ENCODE measurements at places on chromosomes 2 and 18. TPM values are rescaled to one million over a fixed set of nuclear protein-coding genes. Genes with fewer than 3 reads are reported as not detected.

DNA sequence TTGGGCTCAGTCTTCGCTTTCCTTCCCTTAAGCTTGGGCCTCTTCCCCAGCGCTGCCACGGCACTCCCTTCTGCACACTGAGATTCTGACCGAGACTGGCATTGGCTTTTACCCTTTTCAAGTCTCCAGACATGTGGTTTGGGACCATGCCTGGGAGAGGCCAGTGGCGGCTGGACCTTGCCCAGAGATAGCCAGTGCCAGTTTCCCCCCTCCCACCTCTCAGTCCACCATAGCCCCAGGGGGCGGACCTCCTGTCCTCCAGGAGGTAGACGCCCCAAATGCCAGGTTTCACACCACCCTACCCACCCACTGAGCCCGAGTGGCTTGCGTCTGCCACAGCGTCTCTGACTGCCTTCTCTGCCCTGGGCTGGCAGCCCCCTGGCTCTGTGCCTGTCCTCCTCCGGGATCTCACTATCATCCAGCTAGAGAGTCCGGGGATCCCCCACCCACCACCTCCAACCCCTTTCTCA lies 47.7 kb downstream of the INPP5D start:
- no peak overlapping the region for H3K27ac ChIP-seq
- H3K4me3 ChIP-seq = no peak overlapping the region
- no peaks in the 10 kb centered on the region for H3K36me3 ChIP-seq
- no peaks in the 10 kb centered on the region for H3K27me3 ChIP-seq

- no peaks in the 10 kb centered on the region for H3K27me3 ChIP-seq
- DNase-seq = no peak
These were observed 437.1 kb downstream of the BCL11A start for GRCh38 chr2:60116161-60116875.

DNA sequence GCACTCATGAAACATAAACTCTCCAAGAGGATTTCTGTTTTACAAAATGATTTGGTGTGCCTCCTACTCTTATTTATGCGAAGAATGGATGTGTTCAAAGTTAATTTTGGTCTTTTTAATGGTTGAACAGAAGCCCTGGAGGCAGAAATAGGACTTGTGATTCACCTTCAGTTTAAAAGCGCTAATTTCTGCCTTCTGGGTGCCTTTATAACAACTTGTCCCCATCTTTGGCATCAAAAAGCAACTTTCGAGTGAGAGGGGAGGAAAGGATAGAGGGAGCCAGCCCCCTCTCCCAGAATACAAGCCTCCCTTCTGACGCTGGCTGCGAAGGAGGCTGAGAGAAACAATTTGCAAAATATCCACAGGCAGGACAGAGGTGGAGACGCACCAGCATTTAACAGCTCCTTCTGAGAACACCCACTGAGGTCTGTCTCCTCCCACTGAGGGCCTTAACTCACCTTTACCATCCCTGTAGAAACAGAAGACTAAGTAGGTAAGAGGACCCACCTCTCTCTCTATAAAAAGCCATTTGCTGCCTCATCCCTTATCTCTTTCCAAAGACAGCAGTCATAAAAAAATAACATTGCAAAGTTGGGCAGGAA lies 24.3 kb upstream of the BCL11A start:
- no peaks in the 10 kb centered on the region for H3K4me1 ChIP-seq
- no peaks in the 10 kb centered on the region for H3K36me3 ChIP-seq
- H3K27ac ChIP-seq = no peak overlapping the region
- no peak for DNase-seq

DNA sequence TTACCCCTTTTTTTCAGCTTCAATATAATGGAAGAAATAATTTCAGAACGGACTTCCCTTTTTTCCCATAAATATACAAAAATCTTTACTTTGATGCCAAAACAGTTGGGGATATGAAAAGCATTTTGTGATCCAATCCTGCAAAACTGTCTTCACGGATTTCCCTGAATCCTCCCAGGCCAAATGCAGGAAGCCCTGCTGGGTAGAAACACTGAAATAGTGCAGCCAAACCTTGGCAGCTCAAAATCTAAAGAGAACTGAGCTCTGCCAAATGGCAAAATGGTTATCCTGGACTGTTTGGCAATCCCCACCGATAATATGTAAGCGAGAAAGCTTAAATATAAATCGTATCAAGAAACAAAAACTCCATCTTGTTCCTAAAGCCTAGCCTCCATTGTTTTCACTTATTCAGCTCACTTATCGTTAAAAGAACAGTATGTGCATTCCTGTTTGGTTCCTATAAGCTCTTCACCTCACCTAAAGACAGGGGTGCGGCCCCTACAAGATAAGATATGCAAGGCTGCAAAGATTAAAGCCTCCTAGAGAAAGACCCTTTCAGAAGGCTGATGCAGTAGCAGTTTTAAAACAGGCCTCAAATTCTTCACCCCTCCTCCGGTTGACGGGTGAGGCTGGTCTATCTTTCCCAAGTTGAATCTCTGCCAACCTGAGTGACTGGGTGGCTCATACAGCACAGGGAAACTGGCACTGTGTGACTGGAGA lies 48.6 kb downstream of the LAMA1 start:
- no peaks in the 10 kb centered on the region for H3K4me1 ChIP-seq
- H3K4me3 ChIP-seq = no peak overlapping the region
- H3K27me3 ChIP-seq = peaks cover 25% of the 10 kb centered on the region
- H3K36me3 ChIP-seq = no peaks in the 10 kb centered on the region
- H3K27ac ChIP-seq = no peak overlapping the region

NTSR2 gene
- not detected for total RNA-seq

CAPN14 gene
- 0.25 TPM for total RNA-seq

ASPRV1 gene
- 0.59 TPM for total RNA-seq
